AML-193 (cell line): ENCODE measurements at places on chromosomes 13 and 19.
A peak's percentile ranks its signal among the peaks of the same experiment; 100 is the strongest.

DNA sequence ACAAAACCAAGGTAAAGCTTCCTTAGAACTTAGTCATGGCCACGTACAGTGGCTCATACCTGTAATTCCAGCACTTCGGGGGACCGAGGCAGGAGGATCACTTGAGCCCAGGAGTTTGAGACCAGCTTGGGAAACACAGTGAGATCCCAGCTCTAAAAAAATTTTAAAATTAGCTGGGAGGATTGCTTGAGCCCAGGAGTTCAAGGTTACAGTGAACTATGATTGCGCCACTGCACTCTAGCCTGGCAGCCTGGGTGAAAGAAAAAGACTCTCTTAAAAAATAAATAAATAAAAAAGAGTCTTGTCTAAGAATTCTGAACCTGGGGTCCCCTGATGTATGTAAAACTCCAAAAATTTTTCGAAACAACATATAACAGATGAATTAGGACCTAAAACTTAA, 34.9 kb downstream of the N4BP2L2 start:
- DNase-seq = no peak

GRCh38 chr13:54657588-54657987, 1629.0 kb downstream of the OLFM4 start:
- DNase-seq = no peak

DNA sequence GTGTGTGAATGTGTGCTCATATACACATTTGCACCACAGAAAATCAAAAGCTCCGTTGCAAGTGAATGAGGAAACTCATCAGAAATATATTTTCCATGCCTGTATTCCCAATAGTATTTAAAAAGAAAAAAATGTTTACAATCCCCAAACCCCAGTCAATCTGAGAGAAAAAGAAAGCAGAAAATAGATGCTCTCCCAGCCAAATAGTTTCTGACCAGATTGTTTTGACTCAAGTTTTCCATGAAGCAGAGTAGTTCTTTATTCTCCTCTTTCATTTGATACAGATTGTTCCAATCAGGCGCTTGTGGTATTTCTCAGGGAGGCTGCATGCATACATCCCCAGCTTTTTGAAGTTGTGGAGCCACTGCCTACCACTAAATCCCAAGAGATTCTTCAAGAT, 110.6 kb downstream of the STARD13 start:
- DNase-seq = no peak

GRCh38 chr19:12749938-12750521, 1.6 kb upstream of the BEST2 start:
- DNase-seq = no peak

DNA sequence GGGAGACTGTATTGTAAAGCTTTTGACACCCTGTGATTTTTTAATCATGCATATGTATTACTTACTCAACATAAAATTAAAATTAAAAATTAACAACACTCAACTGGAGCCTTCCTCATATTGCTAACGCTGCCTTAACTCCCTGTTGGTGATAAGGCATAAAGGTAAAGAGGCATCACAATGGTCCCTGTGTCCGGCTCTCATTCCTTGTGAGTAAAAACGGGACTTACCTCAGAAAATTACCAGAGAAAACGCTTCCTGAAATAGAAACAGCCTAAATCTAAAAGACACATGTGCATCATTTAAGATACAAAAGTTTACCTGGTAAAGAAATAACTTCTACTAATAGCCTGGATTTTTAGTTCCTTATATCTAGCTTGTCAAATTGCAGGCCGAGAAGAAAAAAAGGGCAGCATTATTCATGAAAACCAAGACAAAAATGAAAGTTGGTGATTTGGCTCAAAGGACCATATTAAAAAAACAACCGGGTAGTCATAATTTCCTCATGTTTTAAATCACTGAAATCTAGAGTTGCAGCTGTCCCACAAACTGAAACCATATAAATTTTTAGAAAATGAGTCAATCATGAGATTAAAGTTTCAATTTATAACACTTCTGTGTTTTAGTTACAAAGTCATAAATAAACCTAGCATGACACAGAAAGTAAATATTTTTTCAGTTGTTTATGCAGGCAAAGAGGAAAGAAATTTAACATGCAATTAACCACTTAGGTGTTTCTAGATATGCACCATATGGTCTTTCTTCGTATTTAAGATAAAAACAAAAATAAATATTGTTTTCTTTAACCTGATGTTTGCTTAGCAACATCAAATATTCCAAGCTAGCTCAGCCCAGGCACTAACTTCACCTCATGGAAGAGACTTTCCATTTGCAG, 94.7 kb downstream of the MIPEP start:
- DNase-seq = no peak

DNA sequence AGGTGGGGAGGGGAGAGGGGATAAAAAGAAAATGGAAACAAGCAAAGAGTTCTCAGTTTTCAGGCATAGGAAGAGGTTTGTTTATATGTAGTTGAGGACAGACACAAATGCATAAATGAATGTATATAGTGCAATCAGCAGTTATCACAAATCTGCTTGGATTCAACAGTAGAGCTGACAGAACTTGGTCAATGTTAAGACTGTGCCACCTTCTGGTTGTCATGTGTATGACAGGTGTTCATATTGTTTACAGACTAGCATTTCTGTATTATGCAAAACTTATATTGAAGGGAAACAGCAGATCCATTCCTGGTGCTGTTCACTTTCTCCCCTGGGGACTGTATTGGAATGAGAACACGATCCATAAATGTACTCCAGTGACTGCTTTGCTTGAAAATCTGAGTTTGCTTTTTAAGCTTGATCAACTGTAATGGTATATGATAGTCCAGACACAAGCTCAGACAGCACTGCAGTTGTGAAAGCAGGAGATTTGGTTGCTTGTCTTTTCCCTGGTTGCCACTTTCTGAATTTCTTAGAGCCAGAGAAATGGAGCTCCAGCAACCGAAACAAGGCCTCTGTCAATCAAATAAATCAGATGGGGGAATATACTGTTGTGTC, 319.5 kb upstream of the OBI1 start:
- peak; percentile 84 for DNase-seq

- no peak for DNase-seq
Measured at GRCh38 chr13:23432626-23433025, 876 bp downstream of the SACS start.

- no peak for DNase-seq
Measured at GRCh38 chr13:21752501-21752900, 81.6 kb downstream of the FGF9 start.

GRCh38 chr13:82747958-82748357, 1134.3 kb downstream of the SLITRK1 start:
- DNase-seq = no peak

- no peak for DNase-seq
Measured at GRCh38 chr19:39342647-39343305, 555 bp downstream of the SAMD4B start.
